ENCODE measurements at places on chromosomes 1 and 21. TPM values are rescaled to one million over a fixed set of nuclear protein-coding genes. Genes with fewer than 3 reads are reported as not detected.

- no peak for DNase-seq
Measured at GRCh38 chr1:180494370-180494769, 8.0 kb downstream of the ACBD6 start.

DNA sequence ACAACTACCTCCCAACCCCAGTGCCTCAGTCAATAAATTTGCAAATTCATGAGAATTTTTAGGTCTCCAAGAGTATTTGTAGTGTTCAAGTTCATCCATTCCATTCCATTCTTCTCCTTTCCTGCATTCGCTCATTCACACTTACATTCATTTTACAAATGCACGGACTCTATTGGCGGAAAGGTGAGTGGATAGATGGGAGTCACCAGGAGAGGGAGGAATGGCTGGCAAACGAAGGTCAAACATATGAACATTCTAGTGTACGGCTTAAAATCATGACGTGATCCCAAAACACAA, 2.5 kb downstream of the LORICRIN start:
- DNase-seq, result no peak

DNA sequence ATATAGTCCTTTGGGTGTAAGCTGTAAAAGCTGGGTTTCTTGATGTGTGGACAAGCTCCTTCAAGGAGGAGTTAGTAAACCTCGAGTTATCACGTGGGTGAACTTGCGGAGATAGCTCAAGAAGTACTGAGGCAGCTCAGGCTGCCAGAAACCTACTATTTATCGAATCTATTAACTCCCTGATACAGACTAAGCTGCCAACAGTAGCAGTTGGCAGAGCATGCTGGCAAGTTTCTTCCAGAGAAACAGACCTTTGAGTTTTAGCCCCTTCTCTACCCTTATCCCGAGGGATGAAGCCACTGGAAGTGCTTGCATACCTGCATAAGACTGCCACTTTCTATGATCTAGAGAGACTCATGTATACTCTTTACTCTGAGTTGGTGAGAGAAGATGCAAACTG, 624.5 kb upstream of the USP24 start:
- no peak for DNase-seq

DNA sequence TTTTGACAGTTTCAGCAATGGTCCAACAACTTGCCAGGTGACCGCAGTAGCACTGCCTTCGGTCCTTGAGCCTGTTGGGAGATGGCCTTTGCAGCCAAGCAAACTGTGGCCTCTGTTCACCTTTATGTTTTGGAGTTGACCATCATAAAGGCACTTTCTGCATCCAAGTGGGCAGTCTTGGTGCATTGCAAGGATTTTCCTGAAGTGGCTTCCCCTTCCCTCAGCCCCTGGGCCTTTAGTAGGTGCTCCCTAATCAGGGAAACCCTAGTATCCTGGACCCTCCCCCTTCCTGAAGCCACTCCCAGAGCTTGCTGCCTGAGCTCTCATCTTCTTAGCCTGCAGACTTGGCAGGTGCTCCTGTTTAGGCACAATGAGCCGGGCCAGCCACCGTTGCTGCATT, 140.2 kb downstream of the TRABD2B start:
- DNase-seq, result no peak

DNA sequence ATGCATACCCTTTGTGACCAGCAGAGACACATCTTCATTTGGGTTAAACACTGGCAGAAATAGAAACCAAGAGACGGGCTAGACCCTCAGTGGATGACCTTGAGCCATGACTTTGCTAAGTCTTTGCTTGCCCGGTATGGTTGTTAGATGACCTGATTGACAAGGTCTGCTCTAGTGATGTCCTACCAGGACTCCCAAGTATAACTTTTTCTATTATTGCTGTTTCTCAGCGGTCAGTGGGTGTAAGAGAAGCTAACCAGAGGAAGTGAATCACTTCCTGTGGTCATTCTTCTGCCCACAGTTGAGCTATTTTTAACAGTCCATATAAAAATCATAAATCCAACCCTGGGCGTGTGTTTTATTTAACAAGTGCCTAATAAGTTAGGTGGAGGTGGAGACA, 126.2 kb upstream of the ETS2 start:
- DNase-seq, result no peak

GRCh38 chr1:167763525-167764220, 41.9 kb downstream of the MPZL1 start:
- no peak for DNase-seq

- no peak for DNase-seq
Measured at GRCh38 chr1:148162363-148162762, 10.3 kb upstream of the NBPF11 start.

DNA sequence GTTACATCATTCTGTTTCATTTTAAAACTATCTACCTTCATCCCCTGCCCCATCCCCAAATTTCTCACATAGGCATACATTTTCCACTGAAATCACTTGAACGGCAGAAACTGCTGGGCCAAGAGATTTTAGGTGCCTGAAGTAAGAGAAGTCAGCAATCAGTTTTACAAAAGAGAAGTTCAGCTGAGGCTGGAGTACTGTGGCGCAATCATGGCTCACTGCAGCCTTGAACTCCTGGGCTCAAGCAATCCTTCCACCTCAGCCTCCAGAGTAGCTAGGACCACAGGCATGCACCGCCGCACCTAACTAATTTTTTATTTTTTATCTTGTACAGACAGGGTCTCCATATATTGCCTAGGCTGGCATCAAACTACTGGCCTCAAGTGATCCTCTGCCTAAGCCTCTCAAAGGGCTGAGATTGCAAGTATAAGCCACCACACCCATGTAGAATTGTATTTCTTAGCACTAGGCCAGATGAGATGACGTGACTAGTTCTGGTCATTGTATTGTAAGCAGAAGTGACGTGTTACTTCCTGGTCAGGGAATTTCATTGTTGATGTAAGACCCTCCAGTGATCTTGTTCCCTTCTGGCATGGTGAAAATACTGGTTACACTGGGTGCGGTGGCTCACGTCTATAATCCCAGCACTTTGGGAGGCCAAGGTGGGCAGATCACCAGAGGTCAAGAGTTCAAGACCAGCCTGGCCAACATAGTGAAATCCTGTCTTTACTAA, 7.1 kb downstream of the BECN2 start:
- DNase-seq, result no peak

SPATA21 gene
- total RNA-seq, result not detected

DNA sequence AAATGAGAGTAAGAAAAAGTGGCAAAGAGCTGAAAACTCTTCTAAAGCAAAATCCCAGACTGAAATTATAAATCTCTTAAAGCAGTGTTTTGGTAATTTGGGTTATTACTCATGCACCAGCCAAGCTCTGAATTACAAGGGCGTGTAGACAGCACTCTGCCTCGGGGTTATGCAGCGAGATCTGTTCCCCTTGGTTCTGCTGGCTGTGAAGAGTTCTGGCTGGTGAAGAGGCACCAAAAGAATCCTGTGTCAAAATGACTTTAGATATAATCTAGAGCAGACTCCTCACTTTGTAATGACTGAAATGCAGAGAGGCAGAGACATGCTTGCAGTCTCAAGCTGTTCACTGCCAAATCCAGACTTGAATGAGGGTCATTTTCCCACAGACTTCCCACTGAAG, 461.8 kb upstream of the CXADR start:
- no peak for DNase-seq

GRCh38 chr1:167554028-167554779, 642 bp upstream of the CREG1 start:
- no peak for DNase-seq

DNA sequence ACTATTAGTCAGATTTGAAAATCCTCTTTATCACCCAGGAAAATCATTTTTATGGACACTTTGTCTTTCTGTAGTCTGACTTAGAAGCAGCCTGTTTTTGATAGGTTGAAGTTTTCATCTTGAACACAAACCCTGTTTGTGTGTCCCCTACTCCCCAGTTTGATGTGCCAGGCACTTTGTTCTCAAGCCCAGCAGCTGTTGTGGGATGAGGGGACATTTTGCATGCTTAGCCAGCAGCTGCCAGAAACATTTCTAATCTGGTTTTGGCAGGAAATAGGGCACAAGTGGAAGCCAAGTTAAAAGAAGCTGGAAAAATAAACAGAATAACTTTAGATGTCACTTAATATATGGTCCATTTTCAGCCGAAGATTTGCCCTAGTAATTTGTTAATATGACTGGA, 29.9 kb downstream of the ACTN2 start:
- no peak for DNase-seq

IGSF21 gene
- not detected for total RNA-seq

- no peak for DNase-seq
Measured at GRCh38 chr21:14949603-14950002, 115.2 kb downstream of the NRIP1 start.

KLHDC9 gene
- total RNA-seq, result not detected
